ENCODE measurements at places on chromosomes 2 and 18.

- DNase-seq = no peak
Measured at GRCh38 chr18:35620765-35621164, 39.2 kb downstream of the GALNT1 start.

- no peak for DNase-seq
Measured at GRCh38 chr2:203822240-203822639, 45.3 kb upstream of the CTLA4 start.

DNA sequence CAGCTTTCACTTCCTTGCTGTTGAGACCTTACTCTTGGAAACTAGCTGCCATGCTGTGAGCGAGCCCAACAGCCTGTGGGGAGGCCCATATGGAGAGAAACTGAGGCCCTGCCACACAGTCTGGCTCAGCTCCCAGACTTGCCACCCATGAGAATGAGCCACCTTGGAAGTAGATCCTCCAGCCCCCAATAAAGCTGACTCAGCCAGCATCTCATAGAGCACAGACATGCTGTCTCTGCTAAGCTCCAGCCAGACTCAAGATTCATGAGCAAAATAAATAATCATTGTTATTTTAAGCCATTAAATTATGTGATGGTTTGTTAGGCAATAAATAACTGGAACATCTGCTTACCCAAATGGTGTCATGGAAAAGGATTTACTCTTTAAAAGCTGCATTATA, 53.6 kb upstream of the DDX18 start:
- DNase-seq = no peak

GRCh38 chr18:63539904-63540510, 2.2 kb upstream of the SERPINB12 start:
- no peak for DNase-seq

GRCh38 chr18:73785300-73785699, 362.3 kb downstream of the FBXO15 start:
- DNase-seq = no peak

- DNase-seq = no peak
Measured at GRCh38 chr2:135586148-135586547, 54.9 kb downstream of the R3HDM1 start.

DNA sequence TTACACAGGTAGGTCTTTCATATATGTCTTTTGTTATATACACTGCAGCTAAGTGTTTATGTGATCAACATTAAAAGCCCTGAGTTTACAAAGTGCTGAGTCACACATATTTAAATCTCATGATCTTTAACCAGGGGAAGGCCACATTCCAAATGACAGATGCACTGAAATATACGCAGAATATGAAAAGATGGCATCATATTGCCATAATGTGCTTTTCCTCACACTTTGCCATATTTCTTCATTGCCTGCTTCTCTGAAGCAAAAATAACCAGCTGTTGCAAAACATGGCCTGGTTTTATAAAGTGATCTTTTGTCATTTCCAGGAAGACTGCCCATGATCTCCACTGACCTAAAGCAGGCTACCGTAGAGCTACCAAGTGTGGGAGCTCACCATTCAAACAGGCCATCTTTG, 93.5 kb upstream of the MAPRE2 start:
- DNase-seq = no peak

GRCh38 chr2:238513346-238513745, 86.6 kb downstream of the ASB1 start:
- DNase-seq = no peak

- no peak for DNase-seq
Measured at GRCh38 chr2:226137201-226137811, 662.3 kb downstream of the IRS1 start.

GRCh38 chr18:7958897-7959146, 391.7 kb downstream of the PTPRM start:
- no peak for DNase-seq

GRCh38 chr2:46326231-46326980, 29.2 kb downstream of the EPAS1 start:
- no peak for DNase-seq

DNA sequence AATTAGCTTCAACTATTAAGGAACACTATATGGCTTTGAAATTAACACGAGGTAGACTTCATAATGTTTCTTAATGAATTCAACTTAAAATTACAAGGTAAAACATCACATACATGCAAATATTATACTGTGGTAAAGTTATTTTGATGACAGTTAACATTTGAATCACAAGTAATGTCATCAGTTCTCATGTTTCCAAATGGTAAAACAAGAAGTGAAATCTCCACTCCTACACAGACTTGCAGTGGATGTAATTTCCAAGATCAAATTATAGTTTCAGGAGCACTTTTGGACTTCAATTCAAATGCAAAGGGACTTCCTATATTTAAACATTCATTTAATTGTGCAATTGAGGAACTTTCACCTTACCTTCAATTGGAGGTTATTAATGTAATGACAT, 39.1 kb downstream of the C18orf54 start:
- DNase-seq = no peak

- no peak for DNase-seq
Measured at GRCh38 chr2:67923696-67924095, 139.1 kb downstream of the C1D start.

GRCh38 chr2:27651056-27651455, 12.4 kb downstream of the SUPT7L start:
- no peak for DNase-seq

- no peak for DNase-seq
Measured at GRCh38 chr2:191892391-191892790, 45.5 kb upstream of the CAVIN2 start.

GRCh38 chr2:239813261-239814115, 211.7 kb downstream of the NDUFA10 start:
- DNase-seq = no peak

- no peak for DNase-seq
Measured at GRCh38 chr2:149329068-149329467, 1.3 kb upstream of the LYPD6 start.

GRCh38 chr2:170823088-170823897, 6.6 kb downstream of the GAD1 start:
- no peak for DNase-seq

DNA sequence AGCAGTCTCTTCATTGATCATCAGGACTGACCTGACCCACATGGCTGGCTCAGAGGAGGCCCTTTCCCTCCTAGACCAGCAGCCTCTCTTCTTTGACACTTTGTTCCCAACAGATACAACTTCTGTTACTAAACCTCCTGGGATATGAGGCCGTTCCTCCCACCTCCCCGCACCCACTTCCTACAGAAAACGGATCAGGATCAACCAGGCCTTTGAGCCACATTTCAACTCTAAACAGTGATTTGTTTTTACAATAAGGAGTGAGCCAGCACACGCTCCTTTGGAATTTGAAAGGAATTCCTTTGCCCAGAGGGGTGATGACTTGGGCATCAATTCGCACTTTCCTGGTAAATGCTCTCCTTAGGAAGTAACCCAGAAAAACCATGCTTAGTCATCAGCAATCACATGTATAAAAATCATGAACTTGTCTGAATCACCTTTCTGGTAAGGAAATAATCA, 180.4 kb downstream of the FAM124B start:
- no peak for DNase-seq

DNA sequence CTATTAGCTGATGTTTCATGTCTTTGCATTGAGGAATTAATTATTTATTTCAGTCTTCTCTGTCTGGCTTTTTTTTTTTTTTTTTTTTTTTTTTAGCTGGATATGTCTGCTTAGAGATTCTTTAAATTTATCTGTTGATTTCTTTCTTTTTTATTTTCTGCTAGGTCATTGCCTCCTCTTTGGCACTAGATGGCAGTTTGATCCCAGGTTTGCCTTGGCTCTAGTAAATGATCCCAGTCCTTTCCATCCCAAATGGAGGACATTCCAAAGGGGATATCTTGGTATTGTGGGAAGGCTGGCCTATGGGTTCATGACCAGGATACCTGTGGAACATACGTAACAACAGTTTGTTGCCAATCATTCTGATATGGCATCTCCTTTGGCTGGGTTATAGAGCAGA, 339.5 kb upstream of the GCFC2 start:
- no peak for DNase-seq

- no peak for DNase-seq
Measured at GRCh38 chr2:104859766-104860450, 6.0 kb downstream of the POU3F3 start.

DNA sequence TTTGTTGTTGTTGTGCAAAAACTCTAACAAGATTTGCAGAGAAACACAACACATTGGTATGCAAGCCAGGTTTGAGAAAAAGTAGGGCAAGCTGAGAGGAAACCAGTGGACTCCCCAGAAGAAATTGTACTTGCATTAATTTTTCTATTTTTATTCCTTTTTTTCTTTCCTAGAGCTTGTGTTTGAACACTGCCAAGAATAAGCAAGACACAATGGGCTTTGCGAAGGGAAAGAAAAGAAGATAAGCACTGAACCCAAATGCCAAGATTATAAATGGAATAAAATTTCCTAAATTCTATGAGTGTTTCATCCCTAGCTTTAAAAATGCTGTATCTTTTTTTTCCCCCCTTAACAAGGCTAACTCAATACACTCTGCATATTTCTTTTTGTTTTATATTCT, 17.0 kb upstream of the CYTIP start:
- no peak for DNase-seq

DNA sequence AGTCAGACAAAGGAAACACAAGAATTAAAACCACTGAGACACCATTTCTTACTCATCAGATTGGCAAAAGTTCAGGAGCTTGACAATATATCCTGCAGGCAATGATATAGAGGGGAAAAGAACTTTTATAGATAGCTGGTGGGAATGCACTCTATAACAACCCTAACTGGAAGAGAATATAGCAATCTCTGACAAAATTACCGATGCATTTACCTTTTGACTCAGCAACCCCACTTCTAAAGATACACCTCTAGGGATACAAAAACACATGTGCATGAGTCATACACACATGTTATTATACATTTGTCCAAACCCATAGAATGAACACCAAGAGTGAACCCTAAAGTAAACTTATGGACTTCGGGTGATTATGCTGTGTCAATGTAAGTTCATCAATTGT, 79.4 kb upstream of the SRD5A2 start:
- no peak for DNase-seq

DNA sequence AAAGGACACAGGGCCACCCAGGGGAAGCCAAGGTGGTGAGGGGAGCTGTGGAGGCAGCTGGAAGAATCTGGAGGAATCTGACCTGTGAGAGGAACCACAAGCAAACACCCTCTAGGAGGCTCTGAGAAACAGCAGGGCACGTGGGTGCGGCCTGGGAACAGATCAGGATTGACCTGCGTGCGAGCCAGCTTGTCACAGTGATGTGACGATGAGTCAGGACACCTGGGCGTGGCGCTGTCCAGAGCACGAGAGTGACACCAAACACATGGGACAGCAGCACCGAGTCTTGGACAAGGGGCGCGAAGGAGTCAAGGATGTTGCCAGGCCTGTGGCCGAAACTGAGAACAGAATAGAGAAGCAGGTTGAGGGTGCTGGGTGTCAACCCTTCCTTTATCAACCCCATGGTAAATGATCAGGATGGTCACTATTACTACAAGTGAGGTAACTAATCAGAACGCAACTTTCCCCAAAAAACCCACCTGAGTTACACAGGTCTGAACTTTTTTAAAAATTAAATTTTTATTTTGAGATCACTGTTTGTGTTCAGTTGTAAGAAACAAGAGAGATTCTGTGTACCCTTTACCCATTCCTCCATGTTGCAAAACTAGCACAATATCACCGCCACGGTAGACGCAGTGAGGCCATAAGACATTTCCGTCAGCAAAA, 637 bp upstream of the SFT2D3 start:
- DNase-seq = no peak

DNA sequence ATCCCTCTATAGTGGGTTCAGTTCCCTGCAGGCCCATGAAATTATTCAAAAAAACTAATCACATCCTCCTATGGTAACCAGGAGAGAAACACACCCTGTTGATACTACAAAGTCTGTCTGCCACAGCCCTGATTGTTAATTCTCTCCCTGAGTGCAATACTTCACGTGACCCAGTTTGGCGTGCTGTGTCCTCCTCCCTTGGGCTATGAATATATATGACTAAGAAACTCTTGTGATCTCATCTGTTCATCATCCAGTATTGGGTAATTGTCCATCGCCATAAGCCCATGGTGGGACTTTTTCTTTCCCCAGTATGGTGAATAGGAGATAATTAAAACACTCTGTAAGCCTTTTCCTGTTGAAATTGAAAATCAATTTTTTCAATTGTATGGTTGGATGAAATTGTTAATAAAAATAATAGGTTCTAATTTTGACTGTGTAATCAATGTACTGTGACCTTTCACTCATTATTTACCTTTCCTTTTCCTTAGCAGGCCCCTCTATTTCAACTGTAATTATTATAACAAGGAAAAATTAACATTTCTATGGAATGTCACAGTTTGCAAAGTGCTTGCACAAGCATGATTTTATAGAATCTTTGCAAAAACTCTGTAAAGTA, 1822.6 kb downstream of the SUCLG1 start:
- DNase-seq = no peak

- no peak for DNase-seq
Measured at GRCh38 chr2:59959944-59960343, 593.5 kb downstream of the BCL11A start.

GRCh38 chr2:24558781-24559472, 67.9 kb downstream of the NCOA1 start:
- DNase-seq = no peak

- no peak for DNase-seq
Measured at GRCh38 chr18:4758980-4759379, 303.9 kb upstream of the DLGAP1 start.

- DNase-seq = no peak
Measured at GRCh38 chr18:3760741-3761140, 310.8 kb downstream of the TGIF1 start.

DNA sequence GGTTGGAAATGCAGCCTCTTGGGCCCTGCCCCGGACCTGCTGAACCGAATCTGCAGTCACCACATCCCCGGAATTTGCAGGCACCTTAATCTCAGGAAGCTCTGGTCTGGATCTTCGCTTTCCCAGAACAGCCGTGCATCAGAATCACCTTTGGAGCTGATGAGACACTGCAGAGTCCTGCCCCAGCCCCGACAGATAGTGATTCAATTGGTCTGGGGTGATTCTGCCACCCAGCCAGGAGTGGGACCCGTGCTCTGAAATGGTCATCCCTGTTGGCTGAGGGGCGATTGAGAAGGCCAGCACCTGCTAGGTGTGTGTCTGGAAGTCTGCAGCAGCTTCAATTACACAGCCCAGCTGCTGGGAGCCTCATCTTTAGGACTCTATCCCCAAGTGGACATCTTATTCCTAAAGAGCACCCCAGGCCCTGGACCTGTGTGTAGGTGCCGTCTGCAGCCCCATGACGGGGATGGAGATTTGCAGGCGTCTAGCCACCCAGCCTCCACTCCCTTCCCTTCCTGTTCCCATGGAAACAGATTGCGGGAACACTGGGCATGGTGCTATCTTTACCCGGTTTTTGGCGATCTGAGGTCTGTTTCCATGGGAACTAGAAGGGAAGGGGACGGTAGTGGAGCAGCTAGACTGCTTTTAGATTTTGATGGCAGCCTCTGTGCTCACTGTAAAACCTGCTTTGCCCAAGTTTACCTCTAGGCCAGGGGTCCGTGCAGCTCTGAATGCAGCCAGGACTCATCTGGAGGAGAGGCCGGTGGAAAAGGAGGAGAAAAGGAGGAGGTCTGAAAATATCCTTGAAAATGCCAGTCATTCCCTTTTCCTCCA, 156.1 kb downstream of the LDLRAD4 start:
- no peak for DNase-seq

Measured in central memory CD4-positive, alpha-beta T cell (primary cell).